ENCODE measurements at places on chromosomes 1 and 21. TPM values are rescaled to one million over a fixed set of nuclear protein-coding genes. Genes with fewer than 3 reads are reported as not detected.

Gene SDHB
- 127 TPM for polyA plus RNA-seq

Gene AP4B1
- polyA plus RNA-seq, result 24.1 TPM

Gene HHIPL2
- polyA plus RNA-seq, result not detected

Gene DDR2
- polyA plus RNA-seq, result 49.7 TPM

Gene SLC25A34
- polyA plus RNA-seq, result 6.5 TPM

Gene GJA4
- 58.0 TPM for polyA plus RNA-seq

Gene OR2T2
- not detected for polyA plus RNA-seq

All from muscle of arm (tissue), 14 donors.